ENCODE measurements at places on chromosomes 4 and X. TPM values are rescaled to one million over a fixed set of nuclear protein-coding genes. Genes with fewer than 3 reads are reported as not detected.

Gene CSAG3
- not detected for total RNA-seq

Gene MAGED2
- 467 TPM for total RNA-seq

GRCh38 chrX:133633950-133634349, 218.7 kb upstream of the GPC4 start:
- H3K27me3 ChIP-seq, result no peaks in the 10 kb centered on the region
- no peak for DNase-seq
- H3K4me1 ChIP-seq, result peaks cover 42% of the 10 kb centered on the region
- H3K27ac ChIP-seq, result no peak overlapping the region

- no peaks in the 10 kb centered on the region for H3K36me3 ChIP-seq
- H3K27me3 ChIP-seq, result no peaks in the 10 kb centered on the region
- H3K4me1 ChIP-seq, result peaks cover 7% of the 10 kb centered on the region
- no peak for DNase-seq
Measured at GRCh38 chr4:26287756-26288155, 33.1 kb upstream of the RBPJ start.

- H3K4me3 ChIP-seq, result peak overlapping the region; percentile 99
- DNase-seq, result peak; percentile 88
- H3K27ac ChIP-seq, result peak overlapping the region; percentile 96
- no peaks in the 10 kb centered on the region for H3K27me3 ChIP-seq
- peaks cover 23% of the 10 kb centered on the region for H3K36me3 ChIP-seq
Measured at GRCh38 chrX:51893931-51894696, 691 bp downstream of the MAGED1 start.

- peaks cover 25% of the 10 kb centered on the region for H3K4me1 ChIP-seq
- H3K36me3 ChIP-seq, result no peaks in the 10 kb centered on the region
- no peak overlapping the region for H3K4me3 ChIP-seq
- DNase-seq, result no peak
- H3K27me3 ChIP-seq, result no peaks in the 10 kb centered on the region
- H3K27ac ChIP-seq, result no peak overlapping the region
Measured at GRCh38 chr4:61517144-61517543, 317.0 kb downstream of the ADGRL3 start.

Gene NXF2
- not detected for total RNA-seq

Measured in chondrocyte (in vitro differentiated cells).